CD4-positive, CD25-positive, alpha-beta regulatory T cell (primary cell): ENCODE measurements at places on chromosomes 12 and 14.

DNA sequence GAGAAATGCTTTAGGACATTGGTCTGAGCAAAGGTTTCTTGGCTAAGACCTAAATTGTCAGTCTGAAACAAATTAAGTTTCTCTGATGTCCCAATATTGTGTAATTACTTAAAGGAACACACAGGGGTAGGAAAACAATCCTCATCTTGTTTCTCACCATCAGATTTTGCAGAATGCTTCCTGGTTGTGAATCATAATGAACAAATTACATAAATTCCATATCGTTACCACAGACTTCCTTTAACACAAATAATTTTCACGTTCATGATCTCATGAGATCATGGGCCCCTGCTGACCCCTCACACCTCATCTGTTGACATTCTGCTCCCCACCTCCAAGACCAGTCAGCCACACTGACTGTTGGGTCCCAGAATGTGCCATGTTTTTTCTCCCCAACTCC is 194.1 kb downstream of the MON2 start:
- no peak for DNase-seq

GRCh38 chr12:13817131-13817530 is 164.3 kb downstream of the GRIN2B start:
- DNase-seq, result no peak

DNA sequence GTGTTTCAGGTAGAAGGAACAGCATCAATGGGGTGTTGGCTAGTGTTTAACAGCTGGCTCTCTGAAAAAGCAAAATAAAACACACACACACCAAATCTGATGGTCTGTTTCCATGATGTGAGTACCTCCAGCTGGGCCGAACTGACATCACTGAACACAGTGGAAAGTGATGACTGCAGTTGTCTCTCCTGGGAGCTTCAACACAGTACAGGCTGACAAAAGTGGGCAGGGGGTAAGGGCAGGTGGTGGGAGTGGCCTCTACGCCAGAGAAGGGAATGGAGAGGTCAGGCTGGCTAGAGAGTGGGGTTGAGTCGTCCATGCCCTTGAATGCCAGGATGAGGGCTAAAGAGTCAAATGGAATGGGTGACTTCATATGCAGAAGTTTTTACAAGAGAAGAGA is 8.0 kb upstream of the HNF1A start:
- no peak for DNase-seq

GRCh38 chr12:26150736-26151450 is 26.1 kb upstream of the BHLHE41 start:
- no peak for DNase-seq

DNA sequence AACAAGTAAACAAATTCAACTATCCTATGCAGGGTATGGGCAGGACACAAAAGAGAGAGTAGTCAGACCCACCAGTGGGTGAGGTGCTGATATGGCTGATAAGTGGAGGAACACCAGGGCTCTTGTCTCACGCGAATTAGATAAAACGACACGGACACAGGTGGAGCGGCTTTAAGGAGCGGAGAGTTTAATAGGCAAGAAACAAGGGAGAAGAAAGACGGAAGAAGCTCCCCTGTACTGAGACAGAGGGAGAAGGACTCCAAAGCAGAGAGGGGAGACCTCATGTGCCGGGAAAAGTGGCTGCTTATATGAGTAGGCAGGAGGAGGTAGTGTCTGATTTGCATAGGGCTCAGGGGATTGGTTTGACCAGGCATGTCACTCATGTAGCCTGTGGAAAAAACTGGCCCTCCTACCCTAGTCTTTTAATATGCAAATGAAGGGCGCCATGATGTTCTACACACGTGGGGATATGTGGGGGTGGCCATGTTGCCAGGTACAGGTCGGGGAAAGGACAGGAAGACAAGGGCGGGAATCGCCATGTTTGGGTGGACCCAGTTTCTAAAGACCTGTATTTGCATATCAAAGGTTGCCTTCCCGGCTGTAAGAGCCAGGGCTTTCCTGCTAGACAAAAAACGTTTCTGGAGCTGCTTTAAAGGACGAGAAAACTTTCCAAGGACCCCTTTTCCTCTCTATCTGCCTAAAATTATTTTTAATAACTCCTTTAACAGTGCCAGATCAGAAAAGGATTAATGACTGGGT is 28.8 kb downstream of the RPGRIP1 start:
- DNase-seq, result peak; percentile 78

GRCh38 chr12:101968770-101969169 is 91.4 kb downstream of the DRAM1 start:
- DNase-seq, result no peak

GRCh38 chr12:72390146-72390545 is 118.0 kb downstream of the TRHDE start:
- no peak for DNase-seq

DNA sequence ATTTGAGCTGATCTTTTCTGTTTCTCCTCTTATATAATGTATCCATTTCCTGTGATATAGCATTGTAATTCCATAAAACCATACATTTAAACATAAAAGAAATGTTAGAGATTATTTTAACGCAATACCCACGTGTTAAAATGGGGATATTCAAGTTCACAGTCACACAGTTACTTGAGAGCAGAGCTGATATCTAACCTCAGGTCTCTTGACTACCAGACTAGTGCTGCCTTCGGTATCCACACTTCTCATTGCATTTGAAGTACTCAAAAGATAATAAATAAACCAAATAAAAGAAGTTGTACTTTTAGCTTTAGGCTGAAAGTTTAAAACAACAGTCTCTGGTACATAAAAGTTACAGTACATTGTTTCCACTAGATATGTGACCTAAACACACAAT is 2.9 kb downstream of the CLECL1 start:
- no peak for DNase-seq

GRCh38 chr12:58159941-58160340 is 218.6 kb downstream of the ATP23 start:
- no peak for DNase-seq

DNA sequence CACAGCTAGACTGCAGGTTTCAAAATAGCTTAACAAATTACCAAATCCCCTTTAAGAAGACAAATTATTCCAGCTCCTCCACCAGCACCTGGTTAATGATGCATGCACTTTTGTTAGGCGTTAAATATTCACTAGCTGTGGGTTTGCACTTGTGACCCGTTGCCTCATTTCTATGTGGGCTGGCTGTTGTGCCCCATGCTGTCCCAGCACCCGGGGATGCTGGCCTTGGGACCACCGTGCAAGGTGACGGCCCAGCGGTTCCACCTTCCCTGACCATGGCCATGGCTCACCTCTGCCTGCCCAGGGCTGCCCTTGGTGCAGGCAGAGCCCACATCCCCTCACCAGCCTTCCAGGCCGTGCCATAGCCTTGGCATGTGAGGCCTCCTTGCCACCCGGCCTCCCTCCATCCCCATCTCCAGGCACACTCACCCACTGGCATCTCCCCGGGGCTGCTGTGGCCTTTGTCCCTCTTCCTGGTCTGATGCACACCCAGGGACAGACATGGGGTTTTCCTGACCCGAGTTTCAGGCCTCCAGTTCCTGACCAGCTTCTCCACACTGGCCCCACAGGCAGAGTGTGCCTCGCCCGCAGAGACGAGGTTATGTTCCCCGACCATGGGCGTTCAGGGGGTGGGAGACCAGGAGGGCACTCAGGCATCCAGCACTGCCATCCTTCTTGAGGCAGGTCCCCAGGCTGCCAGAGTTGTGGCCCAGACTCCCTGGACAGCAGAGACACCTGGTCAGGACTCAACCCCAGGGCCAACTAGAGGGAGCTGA is 20.3 kb upstream of the C14orf180 start:
- no peak for DNase-seq

DNA sequence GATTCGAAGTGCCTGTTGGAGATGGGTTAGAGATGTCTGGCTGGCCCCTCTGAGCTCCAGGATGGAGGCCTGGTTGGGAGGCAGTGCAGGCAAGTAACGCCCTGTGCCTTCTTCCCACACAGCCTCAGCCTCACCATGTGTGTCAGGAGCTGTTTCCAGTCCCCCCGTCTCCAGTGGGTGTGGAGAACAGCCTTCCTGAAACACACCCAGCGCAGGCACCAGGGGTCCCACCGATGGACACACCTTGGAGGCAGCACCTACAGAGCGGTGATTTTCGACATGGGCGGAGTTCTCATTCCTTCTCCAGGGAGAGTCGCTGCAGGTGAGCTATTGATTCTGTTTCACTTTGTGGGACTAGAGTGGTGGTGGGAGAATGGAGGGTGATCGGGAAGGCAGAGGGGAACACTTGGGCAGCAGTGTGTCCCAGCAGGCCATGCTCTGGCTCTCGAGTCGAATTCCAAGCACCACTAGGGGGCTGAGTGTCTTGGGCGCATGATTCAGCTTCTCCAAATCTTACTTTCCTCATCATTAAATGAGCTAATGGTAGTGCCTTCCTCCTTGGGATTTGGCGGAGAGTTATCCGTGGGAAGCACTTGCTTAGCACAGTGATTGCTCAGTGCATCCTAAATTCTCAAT is 6.8 kb downstream of the ACAD10 start:
- peak; percentile 9 for DNase-seq

DNA sequence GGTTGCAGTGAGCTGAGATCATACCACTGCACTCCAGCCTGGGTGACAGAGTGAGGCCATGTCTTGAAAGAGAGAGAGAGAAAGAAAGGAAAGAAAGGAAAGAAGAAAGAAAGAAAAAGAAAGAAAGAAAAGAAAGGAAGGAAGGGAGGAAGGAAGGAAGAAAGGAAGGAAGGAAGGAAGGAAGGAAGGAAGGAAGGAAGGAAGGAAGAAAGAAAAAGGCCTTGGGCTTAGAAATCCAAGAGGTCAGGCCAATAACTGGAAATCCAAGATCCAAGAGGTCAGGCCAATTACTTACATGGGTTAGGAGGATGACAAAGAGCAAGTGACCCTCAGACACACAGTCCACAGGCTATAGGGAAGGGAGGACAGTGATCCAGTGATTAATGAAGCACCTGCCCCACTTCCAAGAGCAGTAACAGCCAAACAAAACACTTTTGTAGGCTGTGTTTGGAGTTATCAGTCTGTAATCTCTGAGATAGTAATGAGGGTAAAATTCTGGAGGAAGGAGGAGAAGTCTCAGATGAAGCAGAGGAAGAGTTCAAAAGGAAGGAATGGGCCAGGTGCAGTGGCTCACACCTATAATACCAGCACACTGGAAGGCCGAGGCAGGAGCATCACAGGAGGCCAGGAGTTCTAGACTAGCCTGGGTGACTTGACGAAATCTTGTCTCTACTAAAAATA is 32.2 kb upstream of the SPTLC2 start:
- DNase-seq, result no peak

DNA sequence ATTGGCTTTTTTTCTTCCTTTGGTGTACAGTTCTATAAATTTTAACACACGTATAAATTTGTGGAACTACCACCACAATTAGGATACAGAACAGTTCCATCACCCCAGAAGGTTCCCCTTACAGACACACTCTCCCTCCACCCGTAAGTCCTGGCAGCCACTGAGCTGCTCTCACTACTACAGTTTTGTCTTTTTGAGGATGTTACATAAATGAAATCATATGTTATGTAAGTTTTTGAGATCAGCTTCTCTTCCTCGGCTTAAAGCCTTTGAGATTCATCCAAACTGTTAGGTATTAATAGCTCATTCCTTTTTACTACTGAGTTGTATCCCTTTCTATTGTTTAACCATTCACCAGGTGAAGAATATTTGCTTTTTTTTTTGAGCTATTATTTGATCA is 74.3 kb upstream of the SLC24A4 start:
- no peak for DNase-seq

GRCh38 chr12:52884526-52885293 is 20.2 kb downstream of the KRT8 start:
- peak; percentile 62 for DNase-seq

- no peak for DNase-seq
Observed at GRCh38 chr14:89469210-89470198, 52.5 kb upstream of the FOXN3 start.

DNA sequence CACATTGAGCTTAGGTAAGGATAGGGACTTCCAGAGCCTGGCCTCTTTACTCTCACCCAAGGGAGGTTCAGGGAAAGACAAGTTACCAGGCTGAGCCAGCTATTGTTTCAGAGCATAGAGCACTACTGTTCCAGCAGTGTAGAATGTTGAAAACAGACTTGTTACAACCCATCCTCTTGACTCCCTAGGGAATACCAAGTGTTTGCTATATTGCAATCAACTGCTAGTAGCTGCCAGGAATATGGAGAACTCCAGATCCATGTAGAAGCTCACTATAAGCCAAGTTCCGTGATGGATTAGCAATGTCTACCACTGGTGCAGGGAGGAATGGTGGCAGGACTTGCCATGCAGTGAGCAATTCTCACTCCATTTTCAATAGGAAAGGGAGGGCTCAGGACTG is 199.8 kb upstream of the RBM19 start:
- DNase-seq, result no peak

DNA sequence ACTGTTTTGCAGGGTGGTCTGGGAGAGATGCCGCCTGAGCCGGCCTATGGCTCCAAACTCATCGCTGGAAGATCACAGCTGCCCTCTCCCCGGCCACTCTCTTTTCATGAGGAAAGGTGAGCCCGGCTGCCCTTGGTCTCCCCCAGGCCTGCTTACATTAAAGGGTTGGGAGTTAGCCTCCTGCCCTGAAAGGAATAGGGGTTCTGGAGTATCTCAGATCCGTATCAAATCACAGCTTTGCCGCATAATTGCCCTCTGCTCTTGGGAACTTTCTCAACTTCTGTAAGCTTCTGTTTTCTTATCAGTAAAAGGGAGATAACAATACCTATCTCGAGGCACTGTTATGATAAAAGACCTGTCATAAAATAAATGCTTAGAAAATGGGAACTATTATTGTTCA is 17.6 kb downstream of the PHLDA1 start:
- DNase-seq, result no peak

GRCh38 chr12:130634866-130635265 is 81.2 kb downstream of the RIMBP2 start:
- no peak for DNase-seq

DNA sequence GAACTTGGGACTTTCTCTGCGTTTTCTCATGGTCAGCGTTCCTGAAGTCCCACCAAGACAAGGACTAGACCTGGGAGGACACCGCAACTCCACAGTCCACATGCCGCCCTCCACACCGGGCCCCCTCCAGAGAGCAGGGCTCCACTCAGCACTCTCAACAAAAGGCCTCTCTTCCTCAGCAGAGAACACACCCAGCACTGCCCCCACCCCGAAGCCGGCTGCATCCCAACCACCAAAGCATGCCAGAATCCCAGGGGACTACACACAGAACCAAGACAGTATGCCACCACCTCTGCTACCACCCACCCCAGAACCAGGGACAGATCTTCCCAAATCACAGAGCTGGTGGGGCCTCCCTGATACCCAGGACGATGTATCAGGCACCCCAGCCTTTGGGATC is 88.3 kb downstream of the BCL11B start:
- DNase-seq, result no peak

GRCh38 chr14:79702197-79702596 is 509.1 kb downstream of the DIO2 start:
- no peak for DNase-seq

- peak; percentile 84 for DNase-seq
Observed at GRCh38 chr12:49188201-49188915, 522 bp downstream of the TUBA1A start.
